OCI-LY7 (cell line): ENCODE measurements at places on chromosomes 1 and 21. TPM values are rescaled to one million over a fixed set of nuclear protein-coding genes. Genes with fewer than 3 reads are reported as not detected.

FCRL2 gene
- total RNA-seq: 6.6 and 8.1 TPM in 2 replicates

GRCh38 chr1:150180474-150180873 is 30.8 kb downstream of the PLEKHO1 start:
- DNase-seq: no peak

DNA sequence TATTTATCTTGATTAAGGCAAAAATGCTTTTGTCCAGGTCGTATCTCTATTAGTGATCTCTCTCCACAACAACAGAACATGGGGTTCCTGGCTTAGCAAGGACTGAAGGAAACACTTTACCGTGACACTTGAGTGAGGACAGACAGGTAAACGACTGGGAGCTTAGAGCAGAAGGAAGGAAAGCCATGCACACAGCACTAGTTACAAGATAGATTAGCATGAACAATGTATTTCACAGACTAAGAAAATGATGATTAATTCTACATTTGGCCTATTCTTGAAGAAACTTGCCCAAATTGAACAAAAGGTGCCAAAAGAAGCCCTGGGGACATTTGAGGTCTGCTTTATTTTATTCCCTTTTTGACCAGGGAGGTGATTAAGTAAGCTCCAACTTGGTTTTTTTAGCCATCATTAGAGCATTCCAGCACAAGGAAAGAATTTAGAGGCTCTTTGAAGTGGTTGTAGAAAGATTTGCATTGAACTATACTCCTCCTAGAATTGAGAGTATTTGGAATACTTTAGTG is 248.5 kb downstream of the USP25 start:
- no peak for DNase-seq

- no peak for DNase-seq
Measured at GRCh38 chr1:107152395-107152794, 11.6 kb downstream of the NTNG1 start.

TCEA3 gene
- total RNA-seq: not detected in 2 replicates

BEND5 gene
- not detected in 2 replicates for total RNA-seq

GRCh38 chr1:217135569-217135915 is 412.3 kb upstream of the ESRRG start:
- no peak for DNase-seq

- DNase-seq: no peak
Measured at GRCh38 chr1:33944846-33945245, 81.0 kb downstream of the HMGB4 start.

CA14 gene
- not detected in 2 replicates for total RNA-seq

DNA sequence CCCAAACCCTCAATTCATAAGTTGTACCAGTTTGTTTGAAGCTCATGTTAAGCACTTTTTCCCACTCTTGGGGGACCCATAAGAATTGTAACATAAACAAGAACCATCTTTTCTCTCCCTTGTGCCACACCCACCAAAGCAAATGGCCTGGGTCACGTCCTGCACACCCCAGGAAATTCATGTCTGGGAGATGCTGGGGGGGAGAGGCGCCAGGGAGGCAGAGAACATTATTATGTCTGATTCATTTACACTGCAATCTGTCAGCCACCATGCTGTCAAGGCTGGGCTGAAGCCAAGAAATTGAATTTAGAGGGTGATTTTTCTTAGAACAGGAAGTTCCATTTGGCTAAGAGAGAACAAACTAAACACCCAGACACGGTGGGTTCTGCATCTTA is 37.2 kb upstream of the IPO9 start:
- no peak for DNase-seq

DNA sequence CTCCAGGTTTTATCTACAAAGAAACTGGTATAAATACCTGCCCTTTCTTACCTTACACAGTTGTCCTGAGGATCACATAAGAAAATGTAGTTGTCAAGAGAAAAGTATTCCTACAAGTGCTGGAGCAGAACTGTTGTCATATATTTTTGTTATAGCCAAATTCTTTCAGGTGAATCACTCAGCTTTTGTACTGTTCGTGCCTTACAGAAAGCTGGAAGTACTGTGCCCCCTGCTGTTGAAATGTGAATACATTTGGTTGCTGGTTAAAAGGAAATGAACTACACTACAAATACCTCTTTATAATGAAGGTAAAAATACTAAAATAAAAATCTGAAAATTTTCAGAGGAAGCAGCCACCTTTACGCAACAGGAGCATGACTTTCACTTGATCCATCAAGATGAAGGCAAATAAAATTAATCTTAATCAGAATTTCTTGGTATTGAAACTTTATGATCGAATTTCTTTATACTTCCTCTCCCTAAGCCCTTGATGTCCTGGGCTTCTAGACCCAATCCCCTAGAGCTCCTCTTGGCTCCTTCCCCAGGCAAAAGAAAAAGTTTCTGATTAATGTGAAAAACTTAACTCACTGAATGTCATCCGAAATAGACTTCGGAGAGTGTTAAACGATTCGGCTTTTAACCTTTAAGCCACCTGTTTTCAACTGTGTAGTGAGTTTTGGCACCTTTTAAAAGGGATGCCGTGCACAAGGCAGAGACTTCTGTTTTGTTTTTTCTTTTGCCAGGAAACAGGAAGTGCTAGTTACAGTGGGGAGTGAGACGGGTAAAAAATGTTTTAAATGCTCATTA is 12.5 kb downstream of the CHML start:
- DNase-seq: peak; percentile 81

DNA sequence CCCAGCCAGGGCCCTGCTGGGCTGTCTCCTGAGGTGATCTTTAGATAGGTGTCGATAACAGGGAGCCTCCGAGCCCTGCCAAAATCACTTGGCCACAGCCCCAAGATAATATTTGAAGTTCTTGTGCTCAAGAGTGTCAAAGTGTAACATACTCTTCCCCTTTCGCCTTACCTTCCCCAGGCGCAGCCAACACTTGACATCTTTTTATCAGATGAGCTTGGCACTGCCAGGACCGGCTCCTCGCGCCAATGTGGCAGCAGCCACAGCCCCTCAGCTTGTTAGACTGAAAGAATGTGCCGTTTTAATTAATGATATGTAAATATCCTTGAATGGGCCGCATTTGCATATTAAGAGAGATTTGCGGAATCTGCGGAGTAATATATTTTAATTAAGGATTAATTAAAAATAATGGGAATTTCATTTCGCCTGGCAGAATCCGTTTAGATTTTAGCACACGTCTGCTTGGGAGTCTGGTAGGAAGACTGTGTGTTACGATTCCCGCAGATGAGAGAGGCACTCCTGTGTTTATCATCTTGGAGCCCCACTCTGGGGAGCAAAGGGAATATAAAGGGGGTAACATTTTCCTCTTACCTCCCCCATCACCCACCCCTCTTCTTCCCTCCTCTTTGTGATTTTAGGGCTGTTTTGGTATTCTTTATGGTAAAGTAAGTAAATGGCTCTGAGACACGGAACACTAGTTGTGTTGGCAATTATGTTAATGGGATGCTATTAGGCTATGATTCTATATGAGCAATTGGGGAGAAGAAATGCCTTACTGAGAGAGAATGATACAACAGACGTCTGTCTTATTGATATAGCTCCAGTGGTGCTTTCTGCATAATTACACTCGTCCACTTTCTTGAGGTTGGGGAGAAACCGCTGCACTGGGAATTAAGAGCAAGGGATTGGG is 109.8 kb downstream of the PBX1 start:
- DNase-seq: no peak

DNA sequence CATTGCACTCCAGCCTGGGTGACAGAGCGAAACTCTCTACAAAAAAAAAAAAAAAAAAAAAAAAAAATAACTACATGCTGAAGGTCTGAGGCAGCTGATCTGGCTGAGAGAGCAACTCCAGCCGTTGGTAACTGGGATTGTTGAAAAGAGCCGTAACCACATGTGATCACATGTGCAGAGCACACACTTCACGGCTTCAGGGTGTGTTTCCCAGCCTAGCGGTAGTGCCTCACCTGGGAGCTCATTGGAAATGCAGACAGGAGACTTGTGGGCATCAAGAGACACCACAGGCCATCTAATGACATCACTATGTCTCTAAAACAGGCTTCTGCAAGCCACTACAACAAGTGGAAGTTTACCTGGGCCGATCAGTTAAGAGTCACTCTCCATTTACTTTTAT is 11.8 kb upstream of the OTUD7B start:
- DNase-seq: no peak

FAM72C gene
- total RNA-seq: 44.9 and 52.7 TPM in 2 replicates

LACTBL1 gene
- not detected in 2 replicates for total RNA-seq

GRCh38 chr21:45225741-45226327 is 61.9 kb downstream of the POFUT2 start:
- no peak for DNase-seq

APOBEC4 gene
- not detected in 2 replicates for total RNA-seq

ERICH3 gene
- total RNA-seq: not detected in 2 replicates

DNA sequence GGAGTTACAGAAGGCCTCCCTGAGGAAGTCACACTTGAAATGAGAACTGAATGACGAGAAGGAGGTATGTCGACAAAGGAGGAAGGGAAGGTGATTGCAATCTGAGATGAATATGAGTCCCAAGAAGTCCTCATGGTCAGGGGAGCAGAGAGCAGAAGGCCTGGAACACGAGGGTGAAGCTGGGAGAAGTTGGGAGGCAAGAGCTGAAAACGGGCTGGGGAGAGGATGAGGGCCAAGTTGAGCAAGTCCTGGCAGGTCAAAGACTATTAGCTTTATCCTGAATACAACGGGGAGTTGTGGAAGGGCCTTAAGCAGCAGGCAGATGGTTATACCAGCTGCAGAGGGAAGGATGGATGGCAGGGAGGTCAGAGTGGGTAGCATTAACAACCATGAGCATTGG is 89.5 kb downstream of the KCNJ15 start:
- DNase-seq: no peak

DNA sequence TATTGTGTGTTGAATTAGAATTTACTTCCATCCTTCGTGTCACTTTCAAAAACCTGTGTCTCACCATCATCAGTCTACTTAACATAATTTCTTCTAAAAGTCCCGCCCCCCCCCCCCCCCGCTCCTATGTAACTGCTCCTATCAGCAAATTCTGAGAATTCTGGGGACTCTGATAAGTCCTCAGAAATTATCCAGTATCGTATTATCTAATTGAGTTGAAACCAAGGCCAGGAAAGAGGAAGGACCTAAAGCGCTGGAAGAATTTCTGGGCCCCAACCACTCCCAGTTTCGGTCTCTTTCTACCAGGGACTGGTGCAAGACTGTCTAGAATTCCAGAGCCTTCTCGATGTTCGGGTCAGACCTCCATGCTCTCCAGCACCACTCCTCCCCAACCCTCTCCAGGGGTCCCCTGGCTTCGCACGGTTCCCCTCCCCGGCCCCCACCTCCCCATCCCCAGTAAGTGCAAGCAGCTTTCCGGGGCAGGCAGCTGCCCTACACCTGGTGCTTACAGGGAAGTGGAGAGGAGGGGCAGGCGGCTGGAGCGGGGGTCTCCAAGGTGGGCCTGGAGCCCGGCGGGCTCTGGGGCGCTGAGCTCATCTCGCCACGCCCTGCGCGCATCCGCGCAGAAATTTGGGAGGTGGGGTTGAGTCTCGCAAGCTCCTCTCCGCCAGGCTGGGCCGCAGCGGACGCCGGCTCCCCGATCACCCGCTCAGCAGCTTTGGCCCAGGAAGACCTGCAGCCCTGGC is 16.0 kb upstream of the ZNF496 start:
- DNase-seq: no peak

TAS1R3 gene
- total RNA-seq: 0.99 and 1.2 TPM in 2 replicates

COL8A2 gene
- not detected in 2 replicates for total RNA-seq

SLC1A7 gene
- not detected in 2 replicates for total RNA-seq

GRCh38 chr1:19715334-19716203 is 50.9 kb downstream of the HTR6 start:
- peak; percentile 88 for DNase-seq

- DNase-seq: no peak
Measured at GRCh38 chr1:172005856-172006255, 164.6 kb downstream of the DNM3 start.

MFSD2A gene
- total RNA-seq: 11.0 and 13.4 TPM in 2 replicates

DNA sequence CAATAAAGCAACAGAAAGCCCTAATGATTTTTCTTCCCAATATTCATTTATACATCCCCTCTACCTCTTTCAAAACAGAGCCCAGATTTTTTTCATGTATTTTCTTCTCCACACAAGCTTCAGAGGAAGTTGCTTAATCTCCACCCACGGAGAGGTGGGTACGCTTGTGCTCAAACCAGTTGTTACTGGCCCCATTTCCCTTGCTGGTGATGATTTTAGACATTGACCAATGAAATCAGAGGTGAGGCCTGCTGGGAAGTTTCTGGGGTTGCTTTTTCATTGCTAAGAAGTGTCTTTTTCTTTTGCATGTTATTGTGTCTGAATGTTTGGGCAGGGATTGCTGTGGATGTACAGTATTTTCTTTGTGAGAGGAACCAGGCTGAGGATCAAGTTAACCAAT is 448.1 kb upstream of the B3GALT2 start:
- DNase-seq: no peak

KRTAP13-2 gene
- total RNA-seq: not detected in 2 replicates

F5 gene
- total RNA-seq: not detected in 2 replicates

- DNase-seq: no peak
Measured at GRCh38 chr1:26045722-26046245, at the start of gene SLC30A2. Gene SLC30A2 (minus strand): TSS chr1:26046118. CDS start chr1:26045896, 222 bp downstream.

DNA sequence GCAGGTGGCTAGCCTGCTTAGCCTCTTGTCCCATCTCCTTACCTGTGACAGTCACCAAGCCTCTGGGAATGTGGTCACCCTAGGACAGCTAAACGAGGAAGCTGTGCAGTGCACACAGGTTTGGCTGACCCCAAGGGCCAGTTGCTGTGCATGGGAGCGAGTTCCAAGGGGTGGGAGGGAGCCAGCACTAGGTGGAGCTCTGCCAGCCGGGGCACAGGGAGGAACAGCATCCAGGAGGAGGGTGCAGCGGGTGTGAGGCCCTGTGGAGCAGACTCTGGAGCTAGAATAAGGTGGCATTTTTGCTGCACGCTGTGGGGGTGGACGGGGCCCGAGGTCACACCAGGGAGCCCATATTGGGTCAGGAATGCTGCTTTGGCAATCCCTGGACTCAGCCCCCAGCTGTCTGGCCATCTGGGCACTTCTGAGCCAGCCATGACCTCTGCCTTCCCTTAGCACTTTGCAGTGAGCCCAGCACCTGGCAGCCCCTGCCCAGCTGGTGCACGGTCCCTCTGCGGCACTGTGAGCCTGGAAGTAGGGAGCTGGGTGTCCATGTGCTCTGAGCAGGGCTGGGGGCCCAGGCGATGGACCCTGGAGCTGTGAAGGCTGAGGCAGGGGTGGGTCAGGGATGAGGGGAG is 8.7 kb downstream of the PDXK start:
- no peak for DNase-seq

DNA sequence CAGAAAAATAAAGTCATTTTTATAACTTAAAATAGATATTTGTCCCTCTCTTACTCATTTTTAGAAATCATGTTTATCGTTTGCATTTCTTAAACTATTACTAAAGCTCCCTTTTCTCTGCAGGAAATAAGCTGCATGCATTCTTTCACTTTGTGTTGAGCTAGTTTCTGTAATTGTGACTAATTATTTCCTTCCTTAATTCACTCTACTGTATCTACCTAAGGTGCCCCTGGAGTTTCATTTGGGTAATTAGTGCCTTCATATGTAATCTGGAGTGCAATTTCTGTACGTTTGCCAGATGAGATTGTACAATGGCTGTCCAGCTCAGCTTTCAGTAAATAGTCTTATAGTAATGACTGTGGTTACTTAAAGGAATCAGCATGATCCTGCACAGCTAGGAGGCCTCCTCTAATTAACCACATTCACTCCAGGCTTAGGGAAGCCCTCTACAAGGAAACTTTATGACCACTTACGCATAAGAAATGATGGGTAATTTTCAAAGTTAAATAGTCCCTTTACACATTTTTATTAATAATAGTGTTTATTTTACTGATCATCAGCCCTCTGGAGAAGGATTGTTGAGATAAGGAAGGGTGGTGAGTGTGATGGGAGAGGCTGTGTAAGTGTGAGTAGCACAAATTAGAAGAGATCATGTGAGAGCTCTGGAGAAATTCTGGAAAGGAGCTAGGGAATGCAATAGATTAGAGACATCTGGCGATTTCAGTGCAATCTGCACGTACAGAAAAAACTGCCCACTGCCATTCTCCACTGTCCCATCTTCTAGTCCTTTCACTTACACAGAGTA is 86.8 kb downstream of the LRRC8C start:
- peak; percentile 66 for DNase-seq
